ENCODE measurements at places on chromosomes 5 and 9.

DNA sequence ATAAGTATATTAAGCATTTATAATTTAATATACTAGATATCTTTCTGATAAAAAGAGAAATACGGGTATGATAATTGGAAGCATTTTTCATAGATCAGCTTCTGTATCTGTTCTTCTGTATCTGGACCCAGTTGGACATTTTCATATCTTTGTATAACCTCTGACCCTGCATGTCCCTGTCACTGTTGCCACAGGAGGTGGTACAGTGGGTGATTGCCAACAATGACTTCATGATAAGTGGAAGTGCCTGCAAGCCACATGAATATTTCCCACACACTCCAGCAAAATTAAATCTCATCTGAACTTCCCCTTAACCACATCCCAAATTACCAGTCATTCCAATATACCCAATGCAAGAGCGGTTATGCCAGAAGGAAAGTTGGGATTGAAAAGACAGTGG, 376.4 kb downstream of the ARRDC3 start:
- DNase-seq = no peak

DNA sequence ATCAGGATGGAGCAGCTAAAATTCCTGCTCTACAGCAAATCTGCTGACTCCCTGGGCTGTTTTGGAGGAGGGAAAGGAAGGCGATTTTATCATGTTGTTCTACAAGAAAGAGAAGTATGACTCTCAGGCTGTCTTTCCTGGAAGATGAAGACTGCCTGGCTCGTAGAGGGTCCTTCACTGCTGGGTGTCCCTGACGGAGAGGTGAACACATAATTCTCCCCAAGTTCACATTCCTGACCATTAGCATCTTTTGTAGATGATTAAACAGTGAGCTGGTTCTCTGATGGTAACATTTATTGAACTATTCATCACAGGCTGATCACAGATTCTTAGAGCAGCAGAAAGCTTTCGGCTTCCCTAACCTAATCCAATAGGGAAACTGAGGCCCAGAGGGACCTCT, 212.4 kb upstream of the GLRA1 start:
- no peak for DNase-seq

GRCh38 chr5:38832810-38833209, 13.0 kb upstream of the OSMR start:
- DNase-seq = no peak

GRCh38 chr5:152505442-152506042, 100.5 kb upstream of the NMUR2 start:
- peak; percentile 33 for DNase-seq

GRCh38 chr5:126093041-126093440, 330.2 kb upstream of the GRAMD2B start:
- DNase-seq = no peak

GRCh38 chr5:178640331-178641045, 13.6 kb upstream of the CLK4 start:
- DNase-seq = no peak

DNA sequence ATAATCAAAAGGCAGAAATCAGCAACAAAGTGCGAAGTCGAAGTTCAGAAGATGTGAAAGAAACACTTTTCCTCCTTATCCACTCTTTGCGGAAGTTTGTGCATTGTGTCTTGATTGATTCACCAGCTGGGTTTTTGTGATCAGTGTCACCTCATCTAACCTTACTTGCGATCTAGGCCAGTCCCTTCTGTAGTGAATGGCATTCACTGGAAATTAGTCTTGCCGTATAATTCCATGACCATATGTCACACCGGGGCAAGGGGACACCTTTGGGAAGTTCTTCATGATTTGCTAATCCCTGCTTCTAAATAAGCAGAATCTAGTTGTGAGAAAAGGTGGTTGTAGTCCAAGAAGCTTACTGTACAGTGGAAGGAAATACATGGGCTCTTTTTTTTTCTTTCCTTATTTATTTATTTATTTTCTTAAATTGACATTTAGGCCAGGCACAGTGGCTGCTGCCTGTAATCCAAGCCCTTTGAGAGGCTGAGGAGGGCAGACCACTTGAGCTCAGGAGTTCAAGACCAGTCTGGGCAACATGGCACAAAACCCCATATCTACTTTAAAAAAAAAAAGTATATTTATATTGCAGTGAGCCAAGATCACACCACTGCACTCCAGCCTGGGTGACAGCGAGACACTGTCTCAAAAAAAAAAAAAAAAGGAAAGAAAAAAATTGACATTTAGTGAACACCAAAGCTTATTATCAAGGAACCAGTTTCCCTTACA, 7.8 kb downstream of the RAI14 start:
- DNase-seq = no peak

GRCh38 chr9:113564498-113565237, 101.1 kb downstream of the RGS3 start:
- DNase-seq = peak; percentile 6
